ENCODE measurements at places on chromosomes 3 and 15.
A peak's percentile ranks its signal among the peaks of the same experiment; 100 is the strongest.

GRCh38 chr3:39103324-39103693, 4.1 kb downstream of the GORASP1 start:
- no peak for DNase-seq

DNA sequence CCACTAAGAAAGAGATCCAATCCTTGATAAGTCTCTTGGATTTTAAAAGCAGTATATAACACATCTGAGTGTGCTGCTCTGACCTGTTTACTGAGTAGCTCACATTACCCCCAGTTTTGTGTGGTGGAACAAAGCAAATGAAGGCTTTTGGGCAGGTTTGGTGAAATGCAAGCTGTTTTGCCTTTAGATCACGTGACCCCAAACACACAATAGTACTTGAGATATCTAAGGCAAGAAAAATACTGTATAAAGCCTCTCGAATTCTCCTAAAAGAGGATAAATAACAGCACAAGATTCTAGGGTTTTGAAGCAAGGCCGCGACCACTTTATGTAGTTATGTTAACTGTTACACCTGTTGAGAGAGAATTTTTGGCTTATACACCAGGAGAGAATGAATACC, 49.3 kb upstream of the TRIM42 start:
- DNase-seq = no peak

DNA sequence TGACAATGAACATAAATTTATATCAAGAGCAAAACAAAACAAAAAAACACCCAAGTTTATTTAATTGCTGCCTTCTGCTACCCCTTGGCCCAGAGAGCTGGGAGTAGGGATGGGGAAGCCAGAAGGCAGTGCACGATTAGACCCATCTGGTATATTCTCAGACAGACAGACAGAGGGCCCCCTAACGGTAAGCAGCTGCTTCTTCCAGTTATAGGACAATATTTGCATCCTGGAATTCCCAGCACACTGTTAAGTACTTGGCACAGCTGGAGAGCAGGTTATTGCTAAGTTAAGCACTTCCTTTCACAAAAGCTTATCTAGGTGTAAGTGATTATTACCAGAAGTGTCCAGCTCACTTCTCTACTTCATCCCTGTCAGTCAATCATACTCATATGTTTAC, 39.3 kb downstream of the C2CD4B start:
- no peak for DNase-seq

DNA sequence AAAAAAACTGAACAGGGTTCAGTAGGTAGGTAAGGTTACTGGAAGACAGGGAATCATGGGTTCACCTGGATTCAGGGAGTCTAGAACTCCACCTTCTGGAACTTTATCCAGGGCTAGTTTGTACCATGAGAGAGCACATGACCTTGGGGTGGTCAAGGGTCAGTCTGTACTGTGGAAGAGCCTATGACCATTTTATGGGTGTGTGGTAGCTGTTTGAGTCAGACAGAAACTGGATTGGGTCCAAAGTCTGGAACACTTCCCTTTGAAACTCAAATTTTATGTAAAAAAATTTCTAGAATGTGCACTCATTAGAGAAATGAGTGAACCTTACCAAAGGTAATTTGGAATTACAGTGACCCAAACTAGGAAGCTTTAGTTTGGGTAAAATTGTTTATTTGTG, 486.0 kb upstream of the AGTR1 start:
- DNase-seq = no peak

- no peak for DNase-seq
These were observed 126.0 kb upstream of the LMOD3 start for GRCh38 chr3:69248436-69248835.

DNA sequence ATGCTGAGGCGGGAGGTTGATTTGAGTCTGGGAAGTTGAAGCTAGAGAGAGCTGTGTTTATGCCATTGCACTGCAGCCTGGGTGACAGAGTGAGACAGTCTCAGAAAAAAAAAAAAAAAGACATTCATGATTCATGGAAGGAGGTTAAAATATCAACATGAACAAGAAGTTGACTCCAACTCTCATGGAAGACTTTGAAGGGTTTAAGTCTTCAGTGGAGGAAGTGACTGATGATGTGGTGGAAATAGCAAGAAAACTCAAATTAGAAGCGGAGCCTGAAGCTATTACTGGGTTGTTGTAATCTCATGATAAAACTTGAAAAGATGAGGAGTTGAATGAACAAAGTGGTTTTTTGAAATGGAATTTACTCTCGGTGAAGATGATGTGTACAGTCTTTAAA, 491.8 kb downstream of the SQOR start:
- DNase-seq = no peak

GRCh38 chr15:39786447-39787056, 3.9 kb upstream of the FSIP1 start:
- peak; percentile 39 for DNase-seq

DNA sequence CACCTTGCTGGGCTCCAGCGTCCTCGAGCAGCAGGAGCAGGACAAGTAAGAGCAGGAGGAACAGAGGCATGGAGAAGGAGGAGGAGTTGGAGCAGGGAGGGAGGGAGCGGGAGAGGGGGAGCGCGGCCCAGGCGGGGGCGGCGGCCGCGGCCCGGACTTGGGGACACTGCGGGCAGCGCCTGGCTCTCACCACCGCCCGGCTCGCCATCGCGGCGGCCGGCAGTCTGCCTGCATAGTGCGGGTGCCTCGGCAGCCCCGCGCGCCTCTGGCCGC, 440 bp downstream of the DCBLD2 start:
- peak; percentile 45 for DNase-seq

DNA sequence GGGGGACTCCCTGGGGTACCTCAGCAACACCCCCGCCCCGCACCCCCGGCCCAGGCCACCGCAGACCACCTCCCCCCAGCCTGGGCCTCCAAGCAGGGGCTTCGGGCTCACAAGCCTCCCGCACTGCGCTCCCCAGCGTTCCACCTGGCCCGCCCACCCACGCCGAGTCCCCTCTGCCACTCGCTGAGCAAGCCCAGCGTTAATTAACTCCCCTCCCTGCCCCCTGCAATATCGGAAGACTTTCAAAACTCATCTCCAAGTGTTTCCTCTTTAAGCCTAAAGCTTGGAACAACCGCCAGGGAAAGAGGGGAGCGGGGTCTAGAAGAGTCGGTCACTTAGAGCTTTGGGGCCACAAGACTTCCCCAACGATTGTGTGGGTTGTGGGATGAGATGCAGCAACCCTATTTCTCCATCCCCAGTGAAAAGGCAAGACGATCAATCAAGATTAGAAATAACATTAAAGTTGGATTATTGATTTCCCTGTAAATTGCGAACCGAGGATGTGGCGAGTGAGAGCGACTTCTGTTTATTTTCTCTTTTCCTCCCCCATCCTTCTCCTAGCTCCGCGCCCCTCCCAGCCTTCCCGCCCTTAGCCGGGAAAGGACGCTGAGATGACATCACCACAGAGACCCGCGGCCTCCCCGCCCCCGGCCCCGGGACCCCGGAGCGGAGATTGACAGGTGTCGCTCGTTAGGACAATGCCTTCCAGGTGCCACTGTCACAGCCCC, 30.2 kb downstream of the NR2F2 start:
- DNase-seq = no peak

- DNase-seq = no peak
These were observed 5.6 kb upstream of the MECOM start for GRCh38 chr3:169668957-169669741.

Measured in hepatic stellate cell (primary cell).